HuH-7.5 (cell line): ENCODE measurements at places on chromosomes 2 and 18.

DNA sequence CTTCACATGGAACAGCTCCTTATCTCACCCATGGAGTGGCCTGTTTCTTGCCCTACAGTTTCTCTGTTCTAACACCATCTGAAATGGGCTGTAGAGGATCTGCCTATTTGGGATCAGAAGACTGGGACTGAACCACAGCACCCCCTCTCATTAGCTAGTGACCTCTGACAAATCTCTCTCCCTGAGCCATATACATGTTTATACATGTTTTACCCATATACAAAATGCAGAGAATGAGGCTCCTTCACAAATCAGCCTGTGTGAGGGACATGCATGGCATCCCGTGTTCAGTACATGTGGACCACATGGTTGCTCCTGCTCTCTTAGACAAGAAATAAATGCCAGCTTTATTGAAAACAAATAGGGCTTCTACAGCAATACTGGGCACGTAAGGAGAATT lies 282.7 kb downstream of the ALK start:
- DNase-seq = no peak

DNA sequence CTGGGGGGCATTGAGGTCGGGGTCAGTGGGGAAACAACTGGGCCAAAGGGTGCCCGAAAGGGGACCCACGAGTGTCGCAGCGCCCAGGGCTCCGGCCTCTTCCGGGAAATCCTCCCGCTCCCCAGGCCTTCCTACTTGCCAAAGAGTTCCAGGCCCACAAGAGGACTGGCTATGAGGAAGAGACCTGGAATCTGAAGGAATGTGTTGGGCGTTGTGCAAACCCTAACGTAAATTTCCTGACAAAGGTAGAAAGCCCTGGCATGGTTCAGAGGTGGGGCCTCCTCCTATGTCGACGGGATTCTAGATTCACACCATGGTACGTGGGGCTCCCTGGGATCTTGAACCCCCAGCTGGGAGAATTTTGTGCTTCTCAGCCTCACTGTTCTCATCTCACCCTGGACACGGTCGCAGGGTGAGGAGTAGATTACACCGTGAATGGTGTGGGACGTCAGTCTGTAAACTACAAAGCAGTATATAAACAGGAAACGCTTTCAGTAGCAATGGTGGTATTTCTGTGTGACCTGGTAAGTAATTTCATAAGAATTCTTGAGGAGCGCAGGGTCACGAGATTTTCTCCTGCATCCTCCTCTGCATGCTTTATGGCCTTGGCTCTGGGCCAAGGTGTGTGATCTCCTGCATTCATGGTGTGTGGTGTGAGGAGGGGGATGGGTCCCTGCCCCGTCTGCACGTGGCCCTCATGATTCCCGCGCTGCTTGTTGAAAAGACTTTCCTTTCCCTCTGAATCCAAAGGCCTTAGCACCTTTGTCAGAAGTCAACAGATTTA lies 868 bp downstream of the HSBP1L1 start:
- DNase-seq = peak; percentile 48

- DNase-seq = no peak
These were observed 120.6 kb upstream of the MYCN start for GRCh38 chr2:15819562-15820256.

- DNase-seq = no peak
These were observed 272.5 kb downstream of the DSEL start for GRCh38 chr18:67243799-67244587.

DNA sequence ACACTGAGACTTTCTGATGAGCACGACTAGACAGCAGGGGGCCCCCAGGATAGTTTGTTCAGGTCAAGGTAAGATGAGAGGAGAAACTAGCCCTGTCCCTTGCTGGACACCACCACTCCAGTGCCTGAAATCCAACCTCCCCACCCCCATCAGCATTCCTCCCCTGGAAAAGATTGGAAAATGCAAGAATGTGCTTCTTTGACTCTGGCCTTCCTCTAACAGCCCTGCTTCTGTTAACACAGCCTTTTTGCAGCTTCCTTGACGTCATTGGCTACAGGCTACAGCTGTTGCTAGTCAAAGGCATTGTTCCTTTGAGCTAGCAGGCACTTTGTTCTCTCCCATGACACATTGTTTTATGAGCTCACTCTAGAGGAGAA lies 20.1 kb upstream of the LTBP1 start:
- DNase-seq = no peak

DNA sequence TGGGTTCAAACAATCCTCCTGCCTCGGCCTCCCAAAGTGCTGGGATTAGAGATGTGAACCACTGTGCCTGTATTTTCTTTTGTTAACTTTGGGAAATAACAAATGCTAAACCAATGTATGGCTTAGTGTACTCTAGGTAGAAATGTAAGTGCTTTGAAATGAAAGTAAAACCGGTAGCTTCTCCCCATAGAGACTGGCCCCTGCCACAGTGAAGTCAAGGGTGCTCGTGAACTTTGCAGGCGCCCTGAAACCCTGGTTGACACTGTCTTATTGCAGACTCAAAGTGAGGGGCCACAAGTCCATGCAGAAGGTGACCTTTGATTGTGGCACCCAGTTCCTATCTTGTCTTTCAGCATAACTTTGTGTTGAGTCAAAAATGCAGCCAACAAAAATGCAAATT lies 24.2 kb upstream of the MTCL1 start:
- DNase-seq = no peak

DNA sequence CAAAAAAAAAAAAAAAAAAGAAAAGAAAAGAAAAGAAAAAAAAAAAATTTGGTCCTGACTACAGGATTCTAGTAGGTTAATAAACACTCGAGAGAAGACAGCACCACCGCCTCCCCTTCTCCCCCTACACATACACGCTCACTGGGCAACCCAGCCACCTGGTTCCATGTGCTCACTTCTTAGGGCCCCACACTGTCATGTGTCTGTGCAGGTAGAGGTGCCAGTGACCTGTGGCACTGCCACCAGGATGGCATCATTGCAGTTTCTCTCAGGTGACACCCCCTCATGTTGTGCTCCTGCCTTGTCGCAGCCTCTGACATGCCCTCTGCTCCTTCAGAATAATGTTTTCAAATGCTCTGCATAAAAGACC lies 39.7 kb upstream of the LYPD6B start:
- DNase-seq = no peak

DNA sequence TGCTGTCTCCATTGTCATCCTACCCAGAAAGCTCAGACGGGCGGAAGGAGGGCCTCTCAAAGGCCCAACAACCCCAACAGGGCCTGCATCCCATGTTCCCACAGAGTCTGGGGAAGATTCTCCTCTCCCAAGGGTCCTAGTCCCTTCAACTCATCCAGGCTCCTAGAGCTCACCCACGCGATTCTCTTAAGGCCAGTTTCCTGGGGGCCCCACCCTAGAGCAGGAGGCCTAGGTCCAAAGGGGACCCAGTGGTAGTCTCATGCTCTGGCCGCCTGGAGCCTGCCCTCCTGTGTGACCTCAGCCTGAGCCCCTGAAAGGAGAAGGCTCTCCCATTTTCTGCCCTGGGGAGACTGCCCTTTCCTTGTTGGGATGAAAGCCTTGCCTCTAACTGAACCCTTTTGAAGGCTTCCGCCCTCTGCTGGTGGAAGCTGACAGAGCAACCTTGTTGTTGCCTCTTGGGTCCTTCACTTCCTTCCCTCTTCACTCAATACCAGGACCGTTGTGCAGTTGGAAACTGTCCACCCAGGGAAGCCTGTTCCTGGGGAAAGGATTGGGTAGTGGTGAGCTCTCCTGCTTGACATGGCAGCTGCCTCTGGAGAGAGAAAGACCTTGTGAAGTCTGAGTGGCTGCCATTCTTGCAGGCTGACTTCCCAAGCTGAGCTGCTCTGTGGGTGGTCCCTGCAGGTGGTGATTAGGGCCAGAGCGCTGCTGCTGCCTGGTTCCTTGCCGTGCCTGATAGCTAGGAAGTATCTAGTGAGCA lies 86.0 kb upstream of the ALPP start:
- DNase-seq = no peak

DNA sequence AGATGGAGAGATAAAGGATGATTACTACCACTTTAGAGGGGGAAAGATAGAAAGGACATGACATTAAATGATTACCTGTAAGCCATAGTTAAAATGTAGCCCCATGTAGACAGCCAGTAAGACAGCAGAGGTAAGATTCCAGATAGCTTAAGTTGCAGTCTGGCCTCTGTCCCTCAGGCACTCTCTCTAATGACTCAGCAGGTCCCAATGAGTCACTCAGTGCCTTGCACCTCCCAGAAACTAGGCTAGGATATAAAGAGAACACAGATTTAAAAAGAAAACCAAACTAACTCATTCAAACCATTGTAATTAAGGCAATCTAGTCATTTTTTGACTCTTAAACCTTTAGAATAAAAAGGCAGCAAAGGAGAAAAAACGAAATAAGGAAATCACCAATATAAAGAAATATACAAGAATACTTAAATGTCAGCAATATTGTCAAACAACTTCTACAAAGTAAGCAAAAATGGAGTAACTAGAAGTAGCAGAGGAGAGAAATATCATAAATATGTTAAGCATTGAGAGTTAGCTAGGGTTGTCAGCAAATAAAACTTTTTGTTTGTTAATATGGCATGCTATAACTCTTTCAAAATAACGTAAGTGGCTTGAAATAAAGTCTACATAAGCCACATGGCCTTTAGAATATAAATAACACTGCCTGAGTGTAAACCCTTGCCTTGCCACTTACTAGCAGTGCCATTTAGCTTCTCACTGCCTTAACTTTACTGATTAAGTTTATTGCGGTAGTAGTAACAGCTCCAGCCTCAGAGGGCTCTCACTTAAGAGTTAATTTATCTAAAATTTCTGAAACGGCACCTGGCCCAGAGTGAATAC lies 48.5 kb downstream of the SOCS6 start:
- no peak for DNase-seq

DNA sequence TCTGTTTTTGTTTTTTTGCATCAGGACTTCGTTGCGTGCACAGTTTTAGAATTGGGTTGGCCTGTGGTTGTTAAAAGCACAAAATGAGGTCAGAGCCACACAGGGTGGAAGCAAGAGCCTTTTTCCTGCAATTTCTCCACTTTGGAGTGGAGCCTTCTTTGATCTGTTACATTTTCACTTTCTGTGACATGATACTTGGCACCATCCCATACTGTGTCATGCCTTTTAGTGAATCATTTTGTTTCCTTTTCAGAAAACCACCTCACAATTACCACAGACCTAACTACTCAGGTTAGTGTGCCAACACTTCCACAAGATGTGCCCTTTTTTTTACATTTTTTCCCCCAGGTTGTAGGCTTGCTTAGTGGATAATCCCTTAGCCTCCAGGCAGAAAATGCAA lies 32.5 kb downstream of the MERTK start:
- no peak for DNase-seq

GRCh38 chr2:153218851-153219250 lies 259.7 kb downstream of the RPRM start:
- no peak for DNase-seq

- DNase-seq = no peak
These were observed 2.8 kb downstream of the HOXD12 start for GRCh38 chr2:176102309-176102866.

DNA sequence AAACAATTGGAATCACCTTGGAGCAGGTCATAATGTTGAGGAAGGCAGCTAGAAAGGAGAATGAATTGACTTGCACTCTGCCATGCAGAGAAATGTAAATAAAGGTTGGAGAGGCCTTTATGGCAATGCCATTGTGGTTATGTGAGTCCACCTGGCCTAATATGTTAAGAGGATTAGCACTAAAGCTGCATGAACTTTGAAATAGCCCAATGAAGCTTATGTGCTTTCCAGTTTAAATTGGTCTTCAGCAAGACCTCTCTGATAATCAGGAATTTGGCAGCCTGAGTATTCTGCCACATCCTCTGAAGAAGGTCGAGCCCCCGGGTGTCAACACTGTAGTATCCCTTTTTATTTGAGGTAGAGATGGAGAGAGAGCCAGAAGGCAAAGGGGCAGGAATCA lies 464.9 kb downstream of the CDH2 start:
- no peak for DNase-seq

DNA sequence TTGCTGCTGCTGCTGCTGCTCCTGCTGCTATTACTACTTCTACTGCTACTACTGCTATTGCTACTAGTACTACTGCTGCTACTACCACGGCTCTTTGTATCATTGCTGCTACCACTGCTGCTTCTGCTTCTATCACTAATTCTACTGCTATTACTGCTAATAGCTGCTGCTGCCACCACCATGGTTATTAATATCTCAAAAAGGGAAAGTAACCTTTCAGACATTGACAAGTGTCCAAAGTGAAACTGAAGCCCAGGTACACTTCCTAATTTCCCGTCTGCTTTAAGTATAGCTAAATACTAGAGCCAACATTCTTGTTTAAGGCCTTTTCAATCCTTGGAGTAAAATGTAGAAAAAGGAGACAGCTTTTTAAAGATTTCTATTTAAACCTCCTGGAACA lies 45.4 kb upstream of the EHBP1 start:
- no peak for DNase-seq

- no peak for DNase-seq
These were observed 59.5 kb upstream of the ID2 start for GRCh38 chr2:8622199-8622911.

GRCh38 chr18:5998166-5998881 lies 103.0 kb upstream of the TMEM200C start:
- no peak for DNase-seq

- DNase-seq = no peak
These were observed 39.2 kb downstream of the WDR33 start for GRCh38 chr2:127771756-127772155.

DNA sequence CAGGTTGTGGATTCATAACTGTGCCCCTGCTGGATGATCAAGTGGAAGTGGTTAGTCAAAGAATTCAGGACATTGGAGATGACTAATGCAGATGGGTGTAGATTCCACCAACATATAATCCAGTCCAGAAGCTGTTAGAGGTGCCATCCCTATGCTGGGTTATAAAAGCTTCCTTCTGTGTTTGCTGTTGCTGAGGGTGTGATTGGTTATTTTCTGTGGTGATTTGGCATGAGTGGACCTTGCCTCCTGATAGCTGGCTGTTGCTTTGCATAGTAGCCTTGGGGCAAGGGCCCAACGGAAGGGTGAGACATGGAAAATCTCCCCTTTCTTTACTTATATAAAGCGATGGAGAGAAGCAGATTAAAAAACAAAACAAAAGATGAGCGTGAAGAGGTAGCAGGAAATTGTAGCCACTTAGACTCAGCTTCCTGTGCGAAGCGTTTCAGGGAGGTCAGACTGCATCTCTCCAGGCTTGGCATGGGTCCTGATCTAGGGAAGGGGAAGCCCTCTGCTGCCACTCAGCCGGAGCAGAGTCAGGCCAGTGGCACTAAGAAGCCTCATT lies 190.4 kb downstream of the FMNL2 start:
- no peak for DNase-seq

GRCh38 chr2:236511266-236511665 lies 58.4 kb upstream of the ACKR3 start:
- no peak for DNase-seq

- no peak for DNase-seq
These were observed 272.9 kb downstream of the IRS1 start for GRCh38 chr2:226526716-226527115.
